Regular cardiac myocyte (primary cell): ENCODE measurements at places on chromosomes 12 and 14. TPM values are rescaled to one million over a fixed set of nuclear protein-coding genes. Genes with fewer than 3 reads are reported as not detected.

Gene ADAM20
- 0.38 and 2.3 TPM in 2 replicates for total RNA-seq

Gene KRT78
- not detected in 2 replicates for total RNA-seq

Gene RFLNA
- 2.3 and 43.1 TPM in 2 replicates for total RNA-seq

Gene MIP
- 0.19 TPM in 1 of 2 replicates, not detected in the other for total RNA-seq

Gene ABHD12B
- not detected in 2 replicates for total RNA-seq

Gene NUAK1
- 13.2 and 28.5 TPM in 2 replicates for total RNA-seq

Gene PEX5
- total RNA-seq, result 20.3 and 29.9 TPM in 2 replicates

Gene EPYC
- total RNA-seq, result not detected in 2 replicates

Gene CCT2
- total RNA-seq, result 224 and 435 TPM in 2 replicates

Gene RIMKLB
- total RNA-seq, result 31.8 and 36.6 TPM in 2 replicates

Gene PTGDR
- 0.58 and 0.85 TPM in 2 replicates for total RNA-seq

Gene NOVA1
- 0.77 and 2.5 TPM in 2 replicates for total RNA-seq

Gene LALBA
- total RNA-seq, result not detected in 2 replicates
